Stimulated activated CD8-positive, alpha-beta memory T cell treated with anti-CD3 and anti-CD28 coated beads, Interleukin-7, amount 100 ng/mL, for 4 hours (primary cell): ENCODE measurements at places on chromosomes 7 and 10.

GRCh38 chr7:113804475-113805095, 114.2 kb downstream of the PPP1R3A start:
- DNase-seq = no peak

DNA sequence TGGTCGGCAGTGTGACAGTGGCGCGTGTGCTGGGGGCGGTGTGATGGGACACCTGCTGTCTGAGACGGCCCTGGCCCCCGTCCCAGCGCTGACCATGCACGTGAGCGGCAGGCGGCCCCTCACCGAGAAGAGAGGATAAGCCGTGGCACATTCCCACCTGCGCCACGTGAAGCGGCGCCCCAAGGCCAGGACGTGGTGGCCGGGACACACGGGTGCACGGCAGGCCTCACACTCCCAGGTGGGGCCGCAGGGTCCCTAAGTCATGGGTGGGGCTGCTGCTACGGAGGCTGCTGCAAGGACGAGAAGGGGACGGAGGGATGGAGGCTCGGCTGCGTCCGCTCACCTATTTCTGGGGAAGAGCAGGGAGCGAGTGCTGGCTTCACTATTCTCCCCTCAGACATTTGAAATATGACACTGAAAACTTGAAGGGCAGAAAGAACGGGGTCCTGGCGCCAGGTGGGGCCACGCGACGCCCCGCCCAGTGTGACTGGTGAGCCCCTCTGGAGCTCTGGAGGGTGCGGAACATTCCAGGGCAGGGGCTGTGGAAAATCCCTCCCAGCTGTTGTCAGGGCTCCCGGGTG, 7.5 kb downstream of the CYP2W1 start:
- no peak for DNase-seq

- no peak for DNase-seq
Observed at GRCh38 chr10:24193330-24193729, 15.6 kb upstream of the KIAA1217 start.

- no peak for DNase-seq
Observed at GRCh38 chr7:105910172-105910571, 33.8 kb upstream of the ATXN7L1 start.

DNA sequence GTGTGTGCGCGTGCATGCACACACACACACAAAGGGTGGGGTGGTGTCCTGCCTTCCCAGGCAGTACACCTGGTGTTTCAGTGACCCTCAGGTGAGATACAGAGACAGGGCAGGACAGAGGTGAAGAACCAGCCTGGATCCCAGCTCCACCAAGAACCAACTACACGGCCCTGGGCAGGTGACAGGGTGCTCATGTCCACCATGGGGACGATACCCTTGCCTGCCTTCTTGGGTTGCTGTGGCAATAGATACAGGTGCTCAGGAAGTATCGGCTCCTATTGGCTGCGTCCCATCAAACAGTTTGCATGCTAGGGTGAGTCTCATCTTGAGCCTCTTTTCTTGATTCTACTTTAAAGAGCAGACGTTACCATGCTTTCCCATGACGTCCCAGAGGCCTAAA, 33.7 kb upstream of the CXCL12 start:
- no peak for DNase-seq

DNA sequence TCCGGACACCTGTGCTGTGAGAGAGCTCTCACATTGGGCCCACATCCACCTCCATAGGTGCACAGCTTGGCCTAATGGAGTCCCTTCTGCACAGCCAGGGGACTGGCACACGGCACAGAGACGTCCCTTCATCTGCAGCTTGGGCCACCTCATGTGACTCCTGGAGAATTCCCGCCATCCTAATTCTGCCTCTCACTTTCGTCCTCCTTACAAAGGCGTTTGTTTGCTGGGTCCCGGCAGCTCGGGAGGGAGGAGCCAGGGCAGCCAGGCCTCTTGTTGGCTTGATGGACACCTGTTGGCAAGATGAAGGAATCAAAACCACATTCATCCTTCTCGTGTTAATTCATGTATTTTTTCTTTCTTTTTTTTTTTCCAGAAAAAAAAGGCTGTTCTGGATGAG, 30.7 kb upstream of the TTYH3 start:
- no peak for DNase-seq

DNA sequence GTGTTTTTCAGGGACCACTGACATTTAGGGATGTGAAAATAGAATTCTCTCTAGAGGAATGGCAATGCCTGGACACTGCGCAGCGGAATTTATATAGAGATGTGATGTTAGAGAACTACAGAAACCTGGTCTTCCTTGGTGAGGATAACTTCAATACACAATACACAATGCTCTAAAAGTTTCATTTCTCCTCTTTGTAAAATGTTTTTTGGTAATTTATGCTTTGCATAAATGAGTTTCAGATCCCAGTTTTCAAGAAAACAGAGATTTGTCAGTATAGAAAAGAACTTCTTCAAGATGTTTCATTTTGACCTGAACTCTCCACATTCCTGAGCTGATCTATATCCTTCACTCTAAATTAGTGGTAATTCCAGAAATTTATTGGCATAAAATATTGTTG, 14.2 kb downstream of the ZNF92 start:
- DNase-seq = no peak

GRCh38 chr7:137987018-137987349, 14.9 kb downstream of the CREB3L2 start:
- DNase-seq = no peak

GRCh38 chr10:48765527-48765926, 80.9 kb downstream of the WDFY4 start:
- no peak for DNase-seq

DNA sequence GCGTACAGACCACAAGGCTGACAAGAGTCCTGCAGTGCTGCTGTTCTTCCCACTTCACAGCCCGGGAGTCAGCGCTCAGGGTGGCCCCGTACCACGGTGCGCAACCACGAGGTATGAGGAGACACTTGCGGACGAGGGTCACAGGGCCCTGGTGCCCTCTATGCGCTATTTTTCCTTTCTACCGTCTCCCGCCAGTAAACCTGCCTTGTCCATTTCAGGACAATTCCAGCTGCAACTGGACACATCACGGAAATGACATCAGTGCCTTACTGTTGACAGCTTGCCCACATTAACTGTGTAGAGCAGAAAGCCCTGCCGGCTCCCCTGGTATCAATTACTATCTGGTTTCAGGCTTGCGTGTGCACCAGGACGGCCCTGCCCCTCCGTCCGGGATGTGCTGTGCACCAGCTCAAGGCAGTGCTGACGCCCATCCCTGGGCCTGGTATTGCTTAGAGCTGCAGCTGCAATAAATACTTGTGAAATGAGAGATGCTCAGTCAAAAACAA, 65.1 kb downstream of the ZRANB1 start:
- no peak for DNase-seq

DNA sequence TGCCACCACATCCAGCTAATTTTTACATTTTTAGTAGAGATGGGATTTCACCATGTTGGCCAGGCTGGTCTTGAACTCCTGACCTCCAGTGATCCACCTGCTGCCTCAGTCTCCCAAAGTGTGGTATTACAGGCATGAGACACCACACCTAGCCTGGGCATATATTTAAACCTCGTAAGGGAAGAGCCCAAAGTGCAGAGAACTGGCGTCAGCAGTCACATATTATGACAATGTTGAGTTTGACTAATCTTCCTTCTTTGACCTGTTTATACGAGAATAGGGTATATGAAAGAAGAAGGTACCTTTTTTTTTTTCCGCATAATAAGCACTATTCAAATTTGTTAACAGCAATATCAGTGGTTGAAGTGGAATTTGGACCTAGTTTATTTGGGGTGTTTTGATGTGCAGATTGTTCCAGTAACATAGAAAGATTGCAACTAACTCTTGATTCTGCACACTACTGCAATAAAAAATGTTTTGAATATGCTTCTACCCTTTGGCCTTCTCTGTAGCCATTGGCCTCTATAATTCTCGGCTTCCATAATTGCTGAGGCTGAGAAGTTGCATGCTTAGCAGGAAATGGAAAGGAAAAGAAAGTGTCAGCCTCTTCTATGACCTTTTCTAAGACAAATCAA, 55.9 kb downstream of the MINPP1 start:
- DNase-seq = no peak

- no peak for DNase-seq
Observed at GRCh38 chr10:110643035-110643652, 992 bp upstream of the RBM20 start.

GRCh38 chr7:156459582-156459981, 181.0 kb upstream of the RNF32 start:
- DNase-seq = no peak

GRCh38 chr10:8272794-8273425, 218.4 kb downstream of the GATA3 start:
- no peak for DNase-seq

DNA sequence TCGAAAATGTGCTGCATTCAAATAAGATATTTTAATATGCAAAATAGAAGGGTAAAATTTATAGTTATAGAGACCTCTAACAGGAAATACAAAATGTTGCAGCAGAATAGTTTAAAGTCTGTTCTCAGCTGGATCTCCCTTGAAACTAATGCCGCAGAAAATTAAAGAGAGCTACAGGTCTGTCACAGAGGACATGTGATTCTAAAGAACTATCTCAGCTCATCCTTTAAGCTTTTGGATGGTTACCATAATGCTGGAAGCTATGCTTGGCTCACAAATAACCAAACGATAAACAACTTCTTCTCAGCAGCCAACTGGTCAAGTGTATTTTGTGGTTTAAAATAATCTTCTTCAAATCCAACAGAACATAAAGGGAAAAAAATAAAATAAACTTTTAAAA, 353.0 kb downstream of the PARD3 start:
- no peak for DNase-seq

GRCh38 chr7:25854608-25855497, 297.1 kb upstream of the NFE2L3 start:
- DNase-seq = no peak

GRCh38 chr10:29112827-29113615, 175.8 kb upstream of the LYZL1 start:
- DNase-seq = no peak

DNA sequence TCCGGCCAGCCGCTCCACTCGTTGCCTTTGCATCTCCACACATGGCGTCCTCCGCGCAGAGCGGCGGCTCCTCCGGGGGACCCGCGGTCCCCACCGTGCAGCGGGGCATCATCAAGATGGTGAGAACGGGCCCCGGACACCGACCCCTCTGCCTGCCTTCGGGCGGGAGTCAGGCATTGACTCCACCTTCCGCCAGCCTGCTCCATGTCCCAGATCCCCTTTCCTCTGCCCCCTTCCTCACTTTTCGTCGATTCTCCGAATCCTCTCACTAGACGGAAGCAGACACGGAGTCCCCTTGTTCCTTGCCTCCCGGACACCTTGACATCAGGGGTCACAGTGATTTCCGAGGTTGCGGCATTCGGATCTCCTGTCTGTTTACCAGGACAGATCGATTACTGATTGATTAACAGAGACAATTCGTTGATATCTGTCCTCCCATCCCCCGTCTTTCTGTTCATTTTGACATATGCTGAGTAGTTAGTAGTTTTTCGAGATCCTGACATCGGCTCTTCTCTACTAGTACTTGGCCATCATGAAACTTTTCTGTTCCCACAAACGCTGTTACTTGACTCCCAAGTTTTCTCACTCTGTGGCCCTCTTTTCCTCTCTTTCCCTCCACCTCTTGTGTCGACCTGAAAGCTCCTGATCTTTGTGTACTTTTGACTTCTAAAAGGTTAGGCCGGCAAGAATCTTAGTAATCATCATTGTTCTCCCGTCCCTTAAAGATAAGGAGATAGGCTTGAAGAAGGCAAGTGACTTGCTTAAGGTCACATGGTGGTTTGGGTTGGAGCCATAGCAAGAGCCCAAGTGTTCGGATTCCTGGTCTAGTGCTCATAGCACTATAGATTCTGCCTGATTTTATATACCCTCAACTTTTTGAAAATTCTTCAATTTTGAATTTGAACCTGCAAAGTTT, 597 bp downstream of the SND1 start:
- DNase-seq = no peak

GRCh38 chr10:119398996-119399395, 143.5 kb downstream of the RGS10 start:
- DNase-seq = no peak

DNA sequence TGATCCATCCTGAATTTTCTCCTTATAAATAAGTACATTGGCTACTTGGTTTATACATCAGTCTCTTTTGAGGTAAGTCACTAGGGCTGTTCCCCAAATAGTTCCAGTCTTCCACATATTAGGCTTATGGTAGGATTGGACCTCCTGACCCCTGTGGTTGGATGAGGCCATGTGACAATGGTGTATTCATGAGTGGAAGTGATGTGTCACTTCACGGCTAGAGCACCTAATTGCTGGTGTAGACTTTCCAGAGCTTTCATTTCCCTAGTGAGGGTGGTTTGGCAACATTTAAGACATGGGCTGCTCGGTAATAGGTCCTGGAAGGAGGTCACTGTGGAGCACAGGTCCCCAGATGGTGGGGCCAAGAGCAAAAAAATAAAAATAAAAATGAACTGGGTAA, 141.2 kb upstream of the ABCB5 start:
- no peak for DNase-seq

GRCh38 chr10:24452030-24452429, 243.1 kb downstream of the KIAA1217 start:
- DNase-seq = no peak

GRCh38 chr10:82817676-82818422, 942.9 kb downstream of the NRG3 start:
- DNase-seq = no peak

DNA sequence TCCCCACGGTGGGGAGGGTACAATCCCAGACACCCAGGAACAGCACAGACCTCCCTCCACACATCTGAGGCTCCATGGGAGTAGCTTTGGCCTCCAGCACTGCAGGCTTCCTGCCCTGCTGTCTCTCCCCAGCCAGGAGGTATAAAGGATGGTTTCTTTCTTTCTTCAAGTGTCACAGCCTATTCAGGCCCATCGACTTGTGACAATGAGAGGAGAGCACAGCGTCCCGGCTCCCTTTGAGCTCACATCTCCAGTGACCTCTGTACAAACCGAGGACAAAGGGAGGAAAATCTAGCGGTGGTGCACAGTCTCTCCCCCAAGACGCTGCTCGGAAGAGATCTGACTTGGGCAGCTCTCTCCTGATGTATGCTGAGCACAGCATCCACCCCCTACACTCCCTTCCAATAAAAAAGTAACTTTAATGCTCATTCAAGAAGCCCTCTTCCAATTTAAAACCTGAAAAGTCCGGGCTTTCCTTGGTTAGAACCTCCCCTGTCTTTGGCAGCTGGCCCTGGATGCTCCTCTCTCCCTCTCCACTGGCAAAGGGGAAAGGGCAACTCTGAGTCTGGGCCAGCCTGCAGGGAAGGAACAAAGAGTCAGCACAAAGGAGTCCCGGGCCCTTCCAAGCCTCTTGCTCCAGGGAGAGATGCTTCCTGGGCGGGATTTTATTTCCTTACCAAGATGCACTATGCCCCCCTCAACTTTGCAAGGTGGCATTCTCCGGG, 18.0 kb downstream of the CHST15 start:
- DNase-seq = no peak

DNA sequence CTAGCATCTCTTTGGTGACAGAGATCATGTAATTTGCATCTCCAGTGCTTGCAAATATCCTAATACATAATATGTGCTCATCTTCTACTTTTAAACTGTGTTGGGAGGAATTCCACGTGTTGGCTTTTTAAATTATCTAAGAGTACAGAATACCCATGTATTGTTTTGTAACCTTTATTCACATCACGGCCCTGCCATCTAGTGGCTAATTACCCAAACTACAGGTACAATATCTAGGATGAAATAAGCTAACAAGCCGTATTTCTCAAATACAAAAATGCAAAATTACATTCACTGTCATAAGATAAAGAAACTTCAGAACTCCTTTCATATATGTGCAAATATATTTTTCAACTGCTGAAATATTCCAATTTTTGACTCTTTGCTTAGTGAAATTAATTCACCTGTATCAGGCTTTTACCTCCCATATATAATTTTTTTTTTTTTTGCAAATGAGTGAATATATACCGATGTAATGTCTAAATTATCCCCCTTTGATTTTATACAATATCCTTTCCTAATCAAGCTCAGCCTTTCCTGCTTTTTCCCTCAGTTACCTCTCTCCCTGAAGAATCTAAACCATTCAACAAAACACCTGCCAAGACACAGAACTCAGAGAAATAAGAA, 30.3 kb upstream of the LSM8 start:
- no peak for DNase-seq
